Cardiac fibroblast (primary cell): ENCODE measurements at places on chromosomes 3 and 15.

DNA sequence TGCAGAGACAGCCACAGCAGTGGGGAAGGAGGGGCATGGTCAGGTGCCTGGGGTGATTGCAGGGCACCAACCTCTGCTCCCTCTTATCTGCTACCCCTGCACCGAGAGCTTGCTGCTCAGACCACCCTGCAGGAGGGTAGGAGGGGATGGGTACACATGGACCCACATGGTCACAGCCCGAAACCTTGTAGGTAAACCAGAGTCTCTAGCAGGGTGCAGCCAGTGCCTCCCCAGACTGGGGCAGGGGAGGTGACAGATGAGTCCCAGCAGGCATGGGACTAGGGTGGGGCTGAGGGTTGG is 49.2 kb downstream of the FAH start:
- no peak for DNase-seq

GRCh38 chr3:77524946-77525682 is 485.2 kb downstream of the ROBO2 start:
- DNase-seq, result no peak

GRCh38 chr15:61764981-61765380 is 295.3 kb downstream of the VPS13C start:
- no peak for DNase-seq

DNA sequence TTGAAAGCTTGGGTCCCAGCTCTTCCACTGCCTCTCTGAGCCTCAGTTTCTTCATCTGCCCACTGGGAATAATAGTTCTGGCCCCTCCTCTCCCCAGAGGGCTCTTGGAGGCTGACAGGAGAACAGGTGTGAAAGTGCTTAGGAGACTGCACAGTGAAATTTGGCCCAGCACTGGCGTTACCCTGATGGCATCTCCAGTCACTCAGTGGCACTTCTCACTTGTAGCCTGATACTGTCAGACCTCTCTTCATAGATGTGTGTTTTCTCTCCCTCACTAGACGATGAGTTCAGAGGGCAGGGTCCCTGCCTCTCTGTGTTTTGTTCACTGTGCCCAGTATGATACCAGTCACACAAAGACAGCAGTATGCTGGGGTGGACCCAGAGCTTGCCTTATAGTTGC is 22.2 kb upstream of the IGDCC3 start:
- no peak for DNase-seq

DNA sequence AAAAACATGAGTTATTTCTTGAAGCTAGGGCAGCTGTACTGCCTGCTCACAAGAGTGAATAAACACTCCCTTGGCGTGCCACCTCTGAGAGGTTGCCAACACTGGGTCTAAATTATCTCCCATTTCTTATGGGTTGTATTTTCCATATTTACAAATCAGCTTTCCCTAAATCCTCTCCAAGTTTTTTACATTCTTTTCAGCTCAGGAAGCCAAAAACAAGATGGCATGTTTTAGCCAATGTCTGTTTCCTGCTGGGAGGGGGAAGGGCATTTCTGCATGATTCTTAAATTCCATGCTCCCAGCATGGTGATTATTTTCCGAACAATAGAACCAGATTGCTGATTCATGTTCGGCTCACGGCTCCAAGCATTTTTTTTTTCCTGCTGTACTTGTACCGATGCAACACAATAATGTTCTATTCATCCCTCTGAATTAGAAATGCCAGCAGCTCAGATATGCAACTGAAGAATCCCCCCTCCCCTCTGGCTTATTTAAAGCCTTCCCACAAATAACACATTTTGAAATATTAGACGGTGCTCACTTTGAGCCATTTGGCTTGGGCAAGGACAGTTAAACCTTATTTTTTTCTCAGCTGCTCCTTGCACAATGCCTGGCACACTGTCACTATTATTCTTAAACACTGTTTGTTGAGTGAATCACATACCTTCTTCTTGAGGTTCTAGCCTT is 252.5 kb downstream of the THRB start:
- peak; percentile 96 for DNase-seq
